Common myeloid progenitor, CD34-positive (primary cell): ENCODE measurements at places on chromosomes 1 and 21.
A peak's percentile ranks its signal among the peaks of the same experiment; 100 is the strongest.

DNA sequence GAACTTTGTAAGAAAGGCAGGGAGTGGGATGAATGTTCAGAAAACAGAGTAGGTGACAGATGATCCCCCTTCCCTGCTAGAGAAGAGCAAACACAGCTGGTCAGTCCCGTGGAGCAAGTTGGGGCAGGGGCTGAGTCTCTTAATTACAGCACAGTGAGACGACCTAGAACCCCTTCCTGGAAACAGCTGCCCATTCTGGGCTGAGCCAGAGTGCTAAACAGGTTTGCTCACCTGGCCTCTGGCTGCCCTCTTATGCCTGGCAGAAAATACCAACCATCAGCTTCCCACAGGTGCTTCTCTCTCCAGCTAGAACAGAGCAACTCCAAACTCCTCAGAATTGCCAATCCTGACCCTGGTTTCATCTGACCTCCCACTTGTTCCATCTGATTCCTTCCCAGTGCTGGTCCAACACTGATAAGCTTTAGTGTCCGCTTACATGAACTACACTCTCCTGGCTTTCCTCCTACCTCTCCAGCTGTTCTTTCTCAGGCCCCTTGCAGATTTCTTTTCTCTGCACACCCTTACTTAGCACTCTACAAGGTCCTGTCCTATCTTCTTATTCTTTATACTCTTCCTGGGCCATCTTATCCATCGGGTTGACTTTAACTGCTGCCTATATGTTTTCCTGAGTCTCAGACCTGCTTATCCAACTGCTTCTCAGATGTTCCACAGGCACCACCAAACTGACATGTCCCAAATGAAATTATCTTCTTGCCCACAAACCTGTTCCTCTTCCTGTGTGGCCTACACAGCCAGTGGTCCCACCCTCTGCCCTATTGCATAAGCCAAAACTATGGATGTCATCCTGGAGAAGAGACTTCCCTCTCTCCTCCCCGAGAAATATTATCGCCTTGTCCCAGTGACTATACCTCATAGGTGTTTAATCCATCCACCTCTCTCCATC is 22.6 kb upstream of the COL9A2 start:
- no peak for DNase-seq

DNA sequence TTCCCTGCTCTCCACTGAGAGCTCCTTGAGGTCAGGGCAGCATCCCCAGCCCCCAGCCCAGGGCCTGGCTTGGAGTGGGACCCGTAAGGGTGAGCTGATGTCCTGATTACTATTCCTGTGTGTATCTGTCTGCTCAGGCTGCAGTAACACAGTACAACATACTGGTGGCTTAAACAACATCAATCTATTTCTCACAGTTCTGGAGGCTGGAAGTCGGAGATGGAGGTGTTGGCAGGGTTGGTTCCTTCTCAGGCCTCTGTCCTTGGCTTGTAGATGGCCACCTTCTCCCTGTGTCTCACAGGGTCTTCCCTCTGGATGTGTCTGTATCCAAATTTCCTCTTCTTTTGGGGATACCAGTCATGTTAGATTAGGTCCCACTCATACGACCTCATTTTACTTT is 246.4 kb upstream of the POU3F1 start:
- DNase-seq = no peak

GRCh38 chr1:38690790-38691449 is 168.7 kb downstream of the RRAGC start:
- DNase-seq = no peak

- DNase-seq = peak; percentile 67
Measured at GRCh38 chr1:160354388-160354985, 11.3 kb downstream of the NCSTN start.

GRCh38 chr1:242245255-242245654 is 246.4 kb upstream of the MAP1LC3C start:
- DNase-seq = peak; percentile 2

DNA sequence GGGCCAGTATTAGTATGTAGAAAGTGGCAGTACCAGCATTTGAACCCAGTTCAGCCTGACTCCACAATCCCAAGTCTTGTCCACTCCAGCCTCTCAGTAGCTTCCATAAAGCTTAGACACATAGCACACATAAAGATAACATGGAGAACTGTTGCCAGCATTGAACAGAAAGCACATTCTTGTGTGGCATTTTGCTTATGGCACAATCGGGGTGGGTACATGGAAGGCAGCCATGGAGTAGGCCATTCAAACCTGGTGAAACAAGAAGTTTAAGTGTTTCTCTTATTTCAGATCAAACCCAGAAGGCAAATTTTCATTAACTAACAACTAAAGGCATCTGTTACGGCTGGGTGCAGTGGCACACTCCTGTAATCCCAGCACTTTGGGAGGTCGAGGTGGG is 102.7 kb downstream of the HIVEP3 start:
- DNase-seq = no peak

GRCh38 chr21:35635994-35636393 is 424.3 kb downstream of the SETD4 start:
- DNase-seq = no peak

GRCh38 chr1:19828546-19828945 is 13.5 kb upstream of the RNF186 start:
- DNase-seq = no peak

- peak; percentile 81 for DNase-seq
Measured at GRCh38 chr1:53328009-53328461, at the start of gene LRP8. TSS of gene LRP8 (minus strand) at chr1:53328070. CDS start at chr1:53327912, 158 bp downstream.

DNA sequence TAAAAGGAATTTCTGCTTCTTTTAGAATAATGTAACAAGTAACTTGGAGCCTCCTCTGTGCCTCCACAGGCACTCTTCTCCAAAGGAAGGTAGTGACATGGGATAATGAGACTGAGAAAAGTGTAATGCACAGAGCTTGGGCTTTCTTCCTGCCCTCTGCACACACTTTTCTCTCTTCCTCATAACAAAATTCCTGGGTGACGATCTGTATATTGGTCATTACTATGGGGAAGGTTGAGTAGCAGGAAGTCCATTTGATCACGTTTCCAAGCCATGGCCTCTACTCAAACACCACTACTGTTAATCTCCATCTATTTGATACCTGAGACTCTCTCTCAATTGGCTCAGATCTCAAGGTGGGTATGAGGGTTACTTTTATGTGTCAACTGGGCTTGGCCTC is 113.9 kb downstream of the GRIK1 start:
- no peak for DNase-seq

DNA sequence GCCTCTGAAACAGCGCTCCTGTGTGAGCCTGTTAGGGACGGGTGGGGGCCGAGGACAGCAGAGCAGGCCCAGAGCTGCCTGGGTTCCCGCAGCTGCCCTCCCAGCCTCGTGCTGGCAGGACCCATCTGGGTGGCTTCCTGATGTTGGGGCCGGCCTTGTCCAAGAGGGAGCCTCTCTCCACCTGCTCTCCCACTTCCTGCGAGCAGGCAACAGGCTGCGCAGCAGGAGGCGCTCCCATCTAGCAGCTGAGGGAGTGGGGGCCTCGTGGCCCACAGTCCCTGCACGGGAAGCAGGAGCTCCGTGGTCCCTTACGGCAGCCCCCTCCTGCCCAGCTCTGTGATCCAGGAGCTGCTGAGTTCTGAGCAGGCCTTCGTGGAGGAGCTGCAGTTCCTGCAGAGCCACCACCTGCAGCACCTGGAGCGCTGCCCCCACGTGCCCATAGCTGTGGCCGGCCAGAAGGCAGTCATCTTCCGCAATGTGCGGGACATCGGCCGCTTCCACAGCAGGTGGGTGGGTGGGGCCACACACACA is 68.0 kb downstream of the TRIM11 start:
- no peak for DNase-seq

GRCh38 chr1:118905196-118905595 is 82.9 kb downstream of the TBX15 start:
- no peak for DNase-seq
